ENCODE measurements at places on chromosomes 7 and 10. TPM values are rescaled to one million over a fixed set of nuclear protein-coding genes. Genes with fewer than 3 reads are reported as not detected.

FAM241B gene
- 7.9 TPM for total RNA-seq

PCBD1 gene
- total RNA-seq = 134 TPM

CYP2C19 gene
- total RNA-seq = not detected

PRPS1L1 gene
- total RNA-seq = not detected

REPIN1 gene
- 108 TPM for total RNA-seq

FIS1 gene
- 245 TPM for total RNA-seq

LIPM gene
- total RNA-seq = not detected

NME8 gene
- total RNA-seq = not detected

CALHM1 gene
- not detected for total RNA-seq

SAMD9 gene
- total RNA-seq = 5.7 TPM

DNA sequence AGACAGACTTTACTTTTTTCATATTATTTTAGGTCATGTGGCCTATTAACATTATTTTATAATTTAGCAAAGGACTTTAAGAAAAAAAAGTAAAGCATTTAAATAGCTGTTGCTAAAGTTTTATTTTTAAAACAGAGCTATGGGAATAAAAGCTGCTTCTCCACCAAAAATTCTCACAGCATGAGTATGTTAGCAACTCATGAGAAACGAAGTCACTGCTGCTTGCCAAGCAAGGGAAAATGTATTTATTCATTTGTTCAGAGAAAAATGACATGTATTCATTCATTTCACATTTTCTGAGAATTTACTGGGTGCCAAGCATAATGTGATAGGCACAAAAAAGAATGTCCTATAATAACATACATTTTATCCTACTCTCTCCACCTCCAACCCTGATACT, 5.1 kb downstream of the LRRC72 start:
- no peak for DNase-seq

DNA sequence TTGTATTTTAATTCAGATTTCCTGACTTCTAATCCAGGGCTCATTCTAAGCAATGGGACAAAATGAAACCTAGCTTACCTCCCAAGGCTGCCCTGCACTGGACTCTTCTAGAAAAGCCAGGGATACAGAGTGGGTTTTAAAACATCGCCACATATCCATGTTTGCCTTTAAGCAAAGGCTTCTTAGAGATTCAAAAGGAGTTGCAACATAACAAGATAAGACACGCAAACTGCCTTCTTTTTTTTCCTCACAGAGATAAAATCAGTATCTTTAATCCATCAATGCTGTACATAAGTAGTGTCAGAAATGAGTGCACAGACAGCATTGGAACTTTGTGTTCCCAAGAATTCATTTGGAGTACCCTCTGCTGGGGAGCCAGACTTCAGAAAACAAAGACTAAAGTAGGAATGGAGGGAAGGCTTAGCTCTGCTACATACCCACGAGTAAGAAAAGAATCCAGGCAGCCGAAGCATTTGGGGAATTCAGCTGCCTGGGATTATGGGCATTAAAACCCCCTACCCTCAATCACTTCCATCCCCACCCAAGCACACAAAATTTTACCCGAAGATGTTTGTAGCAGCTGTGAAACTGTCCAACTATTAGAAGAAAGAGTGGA, 427.8 kb downstream of the ARL4A start:
- DNase-seq = no peak

- no peak for DNase-seq
Observed at GRCh38 chr7:73712773-73713172, 6.7 kb downstream of the STX1A start.

GRCh38 chr7:34362621-34363020, 295.4 kb upstream of the NPSR1 start:
- no peak for DNase-seq

GRCh38 chr7:136179851-136180721, 202.9 kb upstream of the MTPN start:
- no peak for DNase-seq

- no peak for DNase-seq
Observed at GRCh38 chr7:98024075-98024474, 34.1 kb upstream of the OCM2 start.

DNA sequence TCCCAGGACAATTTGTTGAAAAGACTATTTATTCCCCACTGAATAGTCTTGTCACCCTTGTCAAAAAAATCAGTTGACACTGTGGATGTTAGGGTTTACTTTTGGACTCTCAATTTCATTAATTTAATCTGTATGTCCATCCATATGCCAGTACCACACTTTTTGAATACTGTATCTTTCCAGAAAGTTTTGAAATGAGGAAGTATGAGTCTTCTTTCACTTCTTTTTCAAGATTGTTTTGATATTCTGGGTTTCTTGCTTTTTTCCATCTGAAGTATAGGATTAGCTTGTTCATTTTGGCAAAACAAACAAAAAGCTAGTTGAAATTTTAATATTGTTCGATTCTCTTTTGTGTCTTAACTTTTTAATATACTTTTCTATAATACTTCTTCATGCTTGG, 21.7 kb downstream of the KLHDC10 start:
- no peak for DNase-seq

DNA sequence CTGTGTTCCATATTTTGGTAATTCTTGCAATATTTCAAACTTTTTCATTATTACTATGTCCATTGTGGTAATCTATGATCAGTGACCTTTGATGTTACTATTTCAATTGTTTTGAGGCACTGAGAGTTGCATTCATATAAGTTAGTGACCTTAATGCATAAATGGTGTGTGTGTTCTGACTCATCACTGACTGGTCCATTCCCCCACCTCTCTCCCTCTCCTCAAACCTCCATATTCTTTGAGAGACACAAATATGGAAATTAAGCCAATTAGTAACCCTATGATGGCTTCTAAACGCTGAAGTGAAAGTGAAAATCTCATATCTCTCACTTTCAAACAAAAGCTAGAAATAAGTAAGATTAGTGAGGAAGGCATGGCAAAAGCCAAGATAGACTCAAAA, 739.6 kb downstream of the CCSER2 start:
- DNase-seq = no peak

DNA sequence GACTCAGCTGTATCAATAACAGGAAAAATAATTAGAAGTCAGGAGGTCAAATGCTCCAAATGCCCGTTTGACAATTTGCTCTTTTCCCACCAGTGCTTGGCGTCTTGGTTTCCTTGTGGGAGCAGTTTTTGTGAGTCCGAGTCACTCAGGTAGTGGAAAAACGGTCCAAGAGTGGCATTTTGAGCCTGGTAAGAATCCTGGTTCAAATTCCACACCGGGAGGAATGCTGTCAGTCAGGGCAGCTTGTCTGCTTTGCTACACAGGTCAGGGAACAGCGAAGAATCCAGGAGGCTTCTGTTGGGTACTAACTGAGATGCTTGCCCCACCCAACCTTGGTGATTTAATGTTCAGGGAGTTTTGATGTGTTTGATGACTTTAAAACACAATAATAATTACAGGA, 209.5 kb downstream of the HERPUD2 start:
- DNase-seq = no peak

DNA sequence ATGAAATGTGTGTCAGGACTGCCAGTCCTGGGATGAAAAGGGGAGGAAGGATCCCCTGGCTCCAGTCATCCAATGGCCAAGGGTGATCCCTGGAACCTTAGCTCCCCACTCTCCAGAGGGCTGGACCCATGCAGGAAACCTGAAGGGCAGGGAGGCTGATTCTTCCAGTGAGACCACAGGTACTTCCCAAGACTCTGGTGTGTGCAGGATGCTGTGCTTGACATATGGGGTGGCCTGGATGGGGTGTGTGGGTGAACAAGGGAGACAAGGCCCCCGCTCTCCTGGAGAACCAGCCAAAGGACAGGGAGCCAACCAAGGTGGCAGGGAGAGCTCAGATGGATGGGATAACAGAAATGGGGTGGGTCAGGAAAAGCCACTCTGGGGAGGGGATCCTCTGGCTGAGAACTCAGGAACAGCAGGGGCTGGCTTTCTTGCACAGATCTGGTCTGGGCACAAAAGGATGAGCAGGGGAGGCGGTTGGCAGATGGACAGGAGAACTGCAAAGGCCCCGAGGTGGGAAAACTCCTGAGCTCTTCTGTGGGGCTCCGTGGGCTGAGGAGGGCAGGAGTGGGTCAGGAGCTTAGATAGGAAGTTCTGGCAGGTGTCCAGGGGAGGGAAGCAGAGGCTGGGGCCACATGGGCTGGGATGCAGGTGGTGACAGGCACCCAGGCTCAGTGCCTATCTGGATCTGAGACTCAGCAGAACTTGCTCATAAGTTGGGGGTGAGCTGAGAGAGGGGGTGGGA, 100.6 kb downstream of the ARHGAP22 start:
- no peak for DNase-seq

DNA sequence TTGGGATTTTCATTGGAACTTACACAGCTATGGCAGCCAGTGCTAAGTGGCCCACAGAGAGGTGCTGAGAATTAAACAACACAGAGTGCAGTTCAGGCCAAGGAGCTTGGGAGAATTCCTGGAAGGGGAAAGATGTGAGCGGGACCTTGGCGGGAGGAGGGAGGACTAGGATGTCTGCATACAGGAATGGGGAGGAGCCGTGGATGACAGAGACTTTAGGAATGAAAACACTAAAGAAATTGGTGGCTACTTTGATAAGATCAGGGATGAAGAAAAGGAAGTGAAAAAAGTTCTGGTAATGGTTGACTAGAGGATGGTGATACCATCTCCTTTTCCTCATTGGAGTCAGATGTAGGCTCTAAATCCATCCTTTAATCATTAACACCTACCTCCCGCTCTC, 234.2 kb upstream of the FZD8 start:
- DNase-seq = no peak

DNA sequence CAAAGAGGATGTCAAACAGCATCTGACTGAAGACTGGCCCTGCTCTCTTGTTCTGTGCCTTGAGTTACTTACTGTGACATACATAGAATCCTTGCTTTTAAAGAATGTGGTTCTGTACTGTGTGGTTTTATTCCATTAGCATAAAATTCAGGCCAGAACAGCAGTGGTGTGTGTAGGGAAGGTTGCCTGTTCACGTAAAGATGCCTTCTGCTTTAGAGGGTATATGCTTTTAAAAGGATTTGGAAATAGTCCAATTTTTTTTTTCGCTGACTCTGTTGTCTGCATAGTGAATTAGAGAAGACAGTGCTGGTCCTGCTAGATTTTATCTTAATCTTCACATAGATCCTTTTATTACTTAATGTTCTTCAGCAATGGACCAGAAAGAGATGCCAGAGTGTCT, 470.8 kb upstream of the SEMA3A start:
- DNase-seq = no peak

DNA sequence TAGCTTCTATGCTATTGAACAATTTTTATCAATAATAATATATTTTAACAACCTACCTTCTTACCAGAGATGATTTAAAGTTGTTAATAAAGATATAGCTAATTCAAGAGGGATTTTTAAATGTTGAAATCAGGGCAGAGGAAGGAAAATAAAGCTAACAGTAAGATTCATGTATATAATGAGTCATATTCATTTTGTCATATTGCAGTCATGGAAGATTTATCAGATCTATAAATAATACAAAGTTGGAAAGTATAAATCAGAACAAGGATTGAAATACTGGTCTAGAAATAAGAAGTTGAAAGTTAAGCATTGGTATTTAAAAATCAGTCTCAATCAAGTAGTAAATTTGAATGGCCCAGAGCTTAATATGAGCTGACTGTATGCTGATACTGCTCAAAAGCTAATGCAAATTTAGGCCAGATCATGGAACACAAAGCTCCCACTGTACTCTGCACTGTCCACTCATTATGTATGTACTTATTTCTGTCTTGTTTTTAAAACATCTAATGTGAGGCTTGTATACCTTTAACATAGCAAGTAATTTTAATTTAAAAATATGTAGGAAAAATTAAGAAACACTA, 196.9 kb downstream of the ZEB1 start:
- DNase-seq = no peak

DNA sequence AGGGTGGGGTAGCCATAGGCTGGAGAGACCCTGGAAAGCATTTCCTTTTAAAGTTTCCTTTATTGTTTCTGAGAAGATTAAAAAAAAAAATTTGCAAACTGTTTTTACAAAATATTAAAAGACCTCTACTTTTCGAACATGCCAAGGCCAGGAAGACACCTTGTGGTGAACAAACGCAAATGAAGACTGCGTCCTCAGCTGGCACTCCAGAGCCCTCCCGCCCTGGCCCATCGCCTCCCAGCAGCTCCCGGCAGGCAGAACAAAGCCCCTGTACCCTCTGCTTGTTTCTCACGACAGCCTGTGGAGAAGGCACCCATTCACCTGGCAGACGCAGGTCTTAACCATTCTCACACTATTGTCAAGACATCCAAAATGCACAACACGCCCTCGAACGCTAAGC, 56.4 kb downstream of the ESYT2 start:
- DNase-seq = no peak

DNA sequence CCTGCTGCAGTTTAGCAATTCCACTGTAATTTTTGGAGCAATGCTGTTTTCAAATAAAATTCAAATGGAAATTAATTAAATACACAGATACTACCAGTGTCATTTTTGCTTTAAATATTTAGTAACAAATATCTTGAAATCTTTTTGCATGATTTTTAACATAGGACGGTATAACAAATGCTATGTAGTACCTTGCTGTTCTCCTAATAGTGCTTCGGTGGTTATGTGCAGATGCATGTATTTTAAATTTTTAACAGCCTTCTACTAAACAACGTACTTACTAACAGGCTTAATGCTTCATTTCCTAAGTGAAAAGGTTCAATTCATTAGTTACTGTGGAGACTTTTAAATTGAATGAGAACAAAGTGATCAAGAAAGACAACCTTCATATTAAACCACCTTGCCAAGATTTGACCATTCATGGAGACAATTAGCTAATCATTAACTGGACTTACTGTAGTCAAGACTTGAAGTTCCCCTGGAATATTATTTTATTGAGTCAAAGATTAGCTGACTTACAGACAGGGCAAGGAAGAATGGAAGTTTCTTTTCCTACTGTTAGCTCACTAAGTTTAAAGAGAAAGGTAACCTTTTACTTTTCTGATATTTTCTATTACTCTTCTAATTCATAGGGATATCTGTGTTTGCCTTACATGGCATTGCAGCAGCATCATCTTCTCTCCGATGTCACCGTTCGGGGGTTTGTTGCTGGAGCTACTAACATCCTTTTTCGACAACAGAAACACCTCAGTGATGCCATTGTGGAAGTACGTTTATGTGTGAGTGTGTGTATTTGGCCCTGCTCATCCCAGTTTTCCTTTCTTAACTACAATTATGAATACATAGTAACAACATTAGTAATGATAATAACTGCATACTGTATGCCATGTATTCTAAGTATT, 74.3 kb downstream of the AVL9 start:
- no peak for DNase-seq

DNA sequence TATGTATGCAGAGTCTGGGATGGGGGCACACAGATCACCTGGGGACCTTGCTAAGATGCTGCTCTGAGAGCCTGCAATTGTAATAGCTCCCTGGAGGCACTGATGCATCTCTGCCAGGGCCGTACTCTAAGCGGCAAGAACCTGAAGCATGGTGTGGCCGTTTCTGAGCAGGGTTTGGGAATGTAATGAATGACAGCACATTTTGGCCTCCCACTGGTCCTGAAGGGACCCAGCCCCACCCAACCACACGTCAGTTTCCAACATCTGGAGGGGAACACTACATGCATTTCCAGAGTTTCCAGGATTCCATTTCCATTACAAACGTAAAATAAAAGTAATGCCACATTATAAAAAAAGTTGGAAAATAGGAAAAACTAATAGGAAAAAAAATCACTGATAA, 14.0 kb downstream of the ZCCHC24 start:
- no peak for DNase-seq

GRCh38 chr7:94052398-94053180, 48.4 kb upstream of the BET1 start:
- DNase-seq = no peak

- no peak for DNase-seq
Observed at GRCh38 chr10:77062381-77062780, 575.2 kb downstream of the KCNMA1 start.
